ENCODE measurements at places on chromosomes 5 and 9.

DNA sequence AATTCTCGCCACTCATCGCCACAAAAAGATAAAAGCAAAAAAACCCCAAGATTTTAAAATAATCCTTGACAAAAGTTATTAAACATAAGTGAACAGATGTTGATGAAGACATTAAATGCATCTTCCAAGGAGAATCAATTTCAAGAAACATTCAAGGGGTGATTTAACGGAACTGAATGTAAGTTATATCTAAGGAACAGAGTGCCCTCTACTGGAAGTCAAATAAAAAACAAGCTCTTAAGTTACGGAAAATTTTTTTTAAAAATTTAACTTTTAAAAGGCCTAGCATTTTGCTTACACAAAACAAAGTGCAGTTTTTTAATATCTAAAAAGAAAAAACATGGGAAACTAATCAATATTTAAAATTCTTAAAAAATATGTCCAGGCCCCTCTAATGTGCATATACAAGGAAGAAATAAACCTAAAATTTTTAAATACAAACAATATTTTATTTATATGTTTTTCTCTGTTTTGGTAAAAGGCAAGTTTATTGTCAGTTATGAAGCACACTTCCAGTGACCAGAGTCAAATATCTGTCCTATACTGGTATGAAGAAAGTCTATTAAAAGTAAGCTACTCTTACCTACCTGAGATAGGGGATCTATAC lies 28.0 kb downstream of the TEX10 start:
- peak; percentile 52 for DNase-seq

DNA sequence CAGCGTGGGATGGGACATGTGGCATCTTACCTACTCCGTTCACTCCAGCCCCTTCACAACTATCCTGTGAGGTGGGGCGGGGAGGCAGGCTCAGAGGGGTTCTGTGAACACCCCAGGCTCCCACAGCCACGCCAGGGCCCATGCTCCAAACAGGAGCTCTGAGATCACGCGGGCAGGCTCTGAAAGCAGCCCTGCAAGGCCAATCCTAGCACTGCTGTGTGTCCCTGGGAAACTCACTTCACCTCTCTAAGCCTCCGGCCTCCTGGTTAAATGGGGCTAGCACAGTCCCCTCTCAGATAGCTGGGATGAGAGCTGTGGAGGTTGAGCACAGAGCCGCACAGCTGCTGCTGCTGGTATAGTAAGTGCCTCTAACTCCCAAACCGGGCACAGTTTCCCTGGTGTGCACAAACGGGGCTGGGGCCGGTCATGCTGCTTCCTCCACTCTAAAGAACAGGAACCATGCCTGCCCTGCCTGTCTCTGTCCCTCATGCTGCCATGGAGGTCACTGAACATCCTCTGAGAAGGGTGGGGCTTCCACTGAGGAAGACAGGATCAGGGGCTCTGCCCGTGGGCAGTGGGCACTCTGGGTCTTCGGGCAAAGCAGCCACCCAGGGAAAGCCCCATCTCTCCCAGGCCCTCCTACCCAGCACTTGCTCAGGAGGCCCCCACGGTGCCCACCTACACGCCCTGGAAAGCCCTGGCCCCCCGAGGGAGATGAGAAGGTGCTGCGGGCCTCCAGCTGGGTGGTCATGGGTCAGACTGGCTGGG lies 13.0 kb upstream of the ASS1 start:
- DNase-seq, result no peak

GRCh38 chr9:110623462-110624025 lies 44.0 kb upstream of the SVEP1 start:
- peak; percentile 72 for DNase-seq

DNA sequence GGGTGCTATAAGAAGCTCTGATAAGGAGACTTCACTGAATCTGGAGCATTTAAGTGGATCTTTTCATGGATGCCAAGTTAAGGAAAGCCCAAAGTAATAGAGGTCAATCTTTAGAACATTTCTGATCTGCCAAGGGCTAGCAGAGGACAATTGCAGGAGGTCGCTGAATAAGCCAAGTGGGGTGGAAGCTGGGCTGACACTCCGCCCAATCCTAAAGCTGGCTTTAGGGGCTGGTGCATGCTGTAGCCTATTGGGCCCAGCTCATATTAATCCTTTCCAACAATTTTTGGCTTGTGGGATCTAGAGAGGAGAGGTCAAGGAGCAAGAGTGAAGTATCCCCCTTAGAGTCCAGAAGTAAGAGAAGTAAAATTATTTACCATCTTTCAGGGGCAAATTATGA lies 526.5 kb downstream of the RAB3C start:
- no peak for DNase-seq

DNA sequence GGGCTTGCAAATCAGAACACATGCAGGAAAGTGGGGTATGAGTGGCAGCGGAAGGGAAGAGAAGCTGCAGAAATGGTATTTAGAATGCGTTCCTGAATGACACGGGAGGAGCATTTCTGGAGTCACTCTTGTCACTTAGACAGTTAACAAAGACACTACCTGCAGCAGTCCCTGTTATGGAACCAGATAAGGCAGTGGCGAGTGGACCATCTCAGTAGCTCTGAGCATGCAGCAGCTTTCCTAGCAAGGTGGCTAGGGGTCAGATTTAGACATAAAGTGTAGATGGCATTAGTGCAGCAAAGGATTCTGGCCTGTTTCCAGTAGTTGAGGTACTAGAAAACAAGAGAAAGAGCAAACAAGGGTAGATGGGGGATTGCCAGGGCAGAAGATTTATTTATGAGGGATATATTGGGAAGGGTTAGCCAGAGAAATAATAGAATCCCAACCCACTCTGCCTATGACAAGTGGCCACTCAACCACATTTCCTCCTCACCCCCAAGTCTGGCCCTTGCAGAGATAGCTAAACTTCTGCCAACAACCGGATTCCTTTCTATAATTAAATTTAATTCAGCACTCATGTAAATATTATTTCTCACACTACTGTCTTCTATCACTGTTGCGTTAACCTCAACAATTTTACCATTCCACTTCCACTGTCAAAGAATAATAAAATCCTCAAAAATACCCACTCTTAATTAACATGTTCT lies 201.6 kb downstream of the DCP2 start:
- no peak for DNase-seq

- DNase-seq, result no peak
Observed at GRCh38 chr5:43615445-43616184, 12.6 kb downstream of the NNT start.

GRCh38 chr9:7363777-7364477 lies 435.7 kb downstream of the DMAC1 start:
- DNase-seq, result no peak

- DNase-seq, result no peak
Observed at GRCh38 chr5:142929587-142929986, 159.4 kb downstream of the ARHGAP26 start.

- no peak for DNase-seq
Observed at GRCh38 chr9:137181680-137182079, 6.7 kb downstream of the ANAPC2 start.

GRCh38 chr5:108727236-108727650 lies 20.5 kb upstream of the FER start:
- peak; percentile 76 for DNase-seq

- DNase-seq, result peak; percentile 66
Observed at GRCh38 chr9:101387871-101388506, 3.2 kb upstream of the BAAT start.

DNA sequence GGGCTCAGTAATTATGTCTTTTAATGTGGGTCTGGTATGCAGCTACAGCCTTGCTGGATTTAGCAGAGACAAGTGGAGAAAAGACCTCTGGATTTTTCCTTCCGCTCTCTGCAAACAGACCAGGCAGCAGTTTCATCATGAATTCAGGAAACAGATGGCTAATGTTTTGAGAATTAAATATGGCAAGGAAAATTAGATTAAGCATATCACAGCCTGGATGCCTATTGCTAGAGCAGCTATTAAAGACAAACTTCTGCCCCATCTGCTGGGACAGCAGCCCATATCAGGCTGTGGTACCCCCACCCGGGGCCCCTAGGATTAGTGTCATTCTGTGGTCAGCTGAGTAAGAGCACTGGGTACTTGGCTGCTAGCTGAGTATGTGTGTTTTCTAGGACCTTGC lies 6.2 kb downstream of the SKP2 start:
- DNase-seq, result no peak

DNA sequence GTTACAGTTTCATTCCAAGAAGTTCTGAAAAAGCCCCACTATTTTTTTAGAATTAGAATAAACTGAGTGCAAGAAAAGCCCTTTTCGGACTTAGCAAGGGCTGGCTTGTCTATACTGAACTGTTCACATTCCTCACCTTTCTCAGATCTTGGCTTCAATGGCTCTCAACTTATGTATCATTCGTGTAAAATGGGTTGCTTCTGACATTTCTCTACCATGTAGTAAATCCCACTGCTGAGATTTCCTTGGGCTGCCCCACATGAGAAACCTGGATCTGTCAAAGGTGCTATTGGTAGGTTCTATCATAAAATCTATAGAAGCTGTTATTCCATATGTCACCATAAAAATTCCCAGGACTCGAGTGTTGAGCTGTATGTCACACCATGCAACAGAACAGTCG lies 454.3 kb downstream of the CTNND2 start:
- DNase-seq, result no peak

GRCh38 chr5:169686137-169686536 lies 49.1 kb downstream of the DOCK2 start:
- no peak for DNase-seq

- DNase-seq, result peak; percentile 19
Observed at GRCh38 chr5:53877243-53877642, 316.8 kb downstream of the NDUFS4 start.

DNA sequence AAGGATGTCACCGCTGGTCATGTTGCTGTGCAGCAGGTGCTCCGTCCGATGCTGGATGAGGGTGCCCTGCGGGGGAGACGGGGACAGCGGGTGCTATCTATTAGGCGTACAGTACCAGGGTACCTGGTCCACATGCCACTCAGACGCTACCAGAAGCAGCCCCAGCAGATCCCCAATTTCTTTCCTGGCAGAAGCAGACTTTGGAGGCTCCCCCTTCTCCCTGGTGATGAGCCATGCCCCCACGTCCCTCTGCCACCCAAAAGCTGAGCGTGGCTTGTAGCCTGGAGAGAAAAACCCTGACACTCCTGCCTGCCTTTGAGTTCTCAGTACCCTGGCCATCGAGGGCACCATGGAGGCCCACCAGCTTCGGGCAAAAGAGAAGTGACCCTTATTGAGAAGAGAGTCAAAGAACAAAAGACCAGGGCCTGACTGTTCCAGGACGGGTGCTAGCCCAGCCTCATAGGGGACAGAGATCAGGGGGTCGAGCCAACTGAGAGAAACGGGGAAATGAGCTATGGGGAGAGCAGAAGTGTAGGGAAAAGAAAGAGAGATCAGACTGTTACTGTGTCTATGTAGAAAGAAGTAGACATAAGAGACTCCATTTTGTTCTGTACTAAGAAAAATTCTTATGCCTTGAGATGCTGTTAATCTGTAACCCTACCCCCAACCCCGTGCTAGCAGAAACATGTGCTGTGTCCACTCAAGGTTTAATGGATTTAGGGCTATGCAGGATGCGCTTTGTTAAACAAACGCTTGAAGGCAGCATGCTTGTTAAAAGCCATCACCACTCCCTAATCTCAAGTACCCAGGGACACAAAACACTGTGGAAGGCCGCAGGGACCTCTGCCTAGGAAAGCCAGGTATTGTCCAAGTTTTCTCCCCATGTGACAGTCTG lies 62.0 kb upstream of the ZNF354B start:
- DNase-seq, result no peak

GRCh38 chr9:76607730-76608436 lies 148.9 kb downstream of the GCNT1 start:
- no peak for DNase-seq

- DNase-seq, result no peak
Observed at GRCh38 chr5:11304641-11305040, 543.6 kb upstream of the DAP start.

GRCh38 chr5:112636751-112637150 lies 100.9 kb upstream of the APC start:
- DNase-seq, result no peak

DNA sequence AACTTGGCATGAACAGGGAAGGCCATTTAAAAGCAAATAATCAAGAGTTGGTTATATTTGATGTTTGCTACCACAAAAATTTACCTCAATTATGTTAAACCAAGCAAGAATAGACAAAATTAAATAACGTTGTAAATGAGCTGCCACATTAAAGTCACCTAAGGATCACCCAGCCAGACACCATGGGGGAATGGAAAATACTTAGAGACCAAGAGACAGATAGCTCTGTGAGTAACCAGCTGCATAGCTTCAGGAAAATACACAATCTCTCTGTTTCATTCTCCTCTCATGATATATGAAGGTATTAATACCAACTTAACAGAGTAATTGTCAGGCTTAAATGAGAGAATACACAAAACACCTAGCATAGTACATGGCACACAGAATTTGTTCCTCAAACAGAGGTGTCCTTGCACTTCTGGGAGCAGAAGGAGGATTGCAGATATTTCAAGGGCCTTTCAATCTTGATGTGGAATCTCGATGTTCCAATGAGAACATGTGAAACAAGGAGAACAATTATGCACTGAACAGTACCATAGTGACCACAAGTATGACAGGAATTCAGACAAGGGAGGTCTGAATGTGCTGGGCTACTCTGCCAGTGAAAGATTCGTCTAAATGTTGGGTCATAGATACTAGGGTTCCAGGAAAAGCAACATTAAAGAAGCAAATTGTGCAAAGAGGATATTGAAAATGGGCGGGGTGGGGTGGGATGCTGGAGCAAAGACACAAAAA lies 18.6 kb downstream of the JAKMIP2 start:
- DNase-seq, result no peak

DNA sequence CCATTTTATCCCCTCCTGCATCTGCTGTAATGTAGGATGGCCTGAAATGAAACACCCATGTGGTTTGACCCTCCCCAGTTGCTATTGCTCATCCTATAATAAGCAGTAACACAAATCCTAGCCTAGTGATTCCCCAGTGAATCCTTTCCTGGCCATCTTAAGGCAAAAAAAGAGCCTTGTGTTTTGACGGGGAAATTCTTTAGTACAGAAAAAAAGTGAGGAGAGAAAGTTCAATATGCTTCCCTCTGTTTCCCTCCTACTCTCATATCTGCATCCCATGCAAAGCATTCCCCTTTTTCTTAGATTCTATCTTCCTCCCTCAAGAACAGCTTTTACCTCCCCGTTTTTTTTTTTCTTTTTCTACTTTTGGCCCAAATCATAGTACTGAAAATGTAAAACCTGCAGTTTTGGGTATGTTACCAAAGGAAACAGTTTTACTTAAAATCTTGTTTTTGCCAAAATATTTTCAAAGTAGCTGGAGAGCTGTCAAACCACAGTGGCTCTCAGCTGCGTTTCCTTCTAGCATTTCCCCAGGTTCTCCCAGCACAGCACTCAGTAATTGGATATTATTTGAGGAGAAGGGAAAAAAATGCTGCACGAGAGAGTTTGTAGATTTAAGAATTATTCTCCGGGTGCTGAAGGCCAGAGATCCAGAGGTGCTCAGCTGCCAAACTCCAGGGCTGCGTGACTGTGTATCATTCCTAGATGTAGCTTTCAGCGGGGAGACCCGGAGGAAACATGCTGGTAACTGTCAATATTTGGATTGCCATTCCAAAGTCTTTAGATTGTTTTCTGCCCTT lies 321.4 kb downstream of the NPR3 start:
- DNase-seq, result no peak

GRCh38 chr5:2779459-2779858 lies 28.0 kb upstream of the IRX2 start:
- peak; percentile 53 for DNase-seq
